ENCODE measurements at places on chromosomes 3 and 15.

DNA sequence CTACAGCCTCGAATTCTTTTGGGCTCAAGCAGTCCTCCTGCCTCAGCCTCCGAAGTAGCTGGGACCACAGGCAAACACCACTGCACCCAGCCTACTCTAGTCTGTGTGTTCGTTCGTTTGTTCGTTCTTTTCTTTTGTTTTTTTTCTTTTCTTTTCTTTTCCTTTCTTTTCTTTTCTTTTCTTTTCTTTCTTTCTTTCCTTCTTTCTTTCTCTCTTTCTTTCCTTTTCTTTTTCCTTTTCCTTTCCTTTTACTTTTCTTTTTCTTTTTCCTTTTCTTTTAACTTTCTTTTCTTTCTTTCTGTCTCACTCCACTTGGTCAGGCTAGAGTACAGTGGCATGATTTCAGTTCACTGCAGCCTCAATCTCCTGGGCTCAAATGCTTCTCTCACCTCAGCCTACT is 36.8 kb downstream of the LMLN start:
- no peak for DNase-seq

DNA sequence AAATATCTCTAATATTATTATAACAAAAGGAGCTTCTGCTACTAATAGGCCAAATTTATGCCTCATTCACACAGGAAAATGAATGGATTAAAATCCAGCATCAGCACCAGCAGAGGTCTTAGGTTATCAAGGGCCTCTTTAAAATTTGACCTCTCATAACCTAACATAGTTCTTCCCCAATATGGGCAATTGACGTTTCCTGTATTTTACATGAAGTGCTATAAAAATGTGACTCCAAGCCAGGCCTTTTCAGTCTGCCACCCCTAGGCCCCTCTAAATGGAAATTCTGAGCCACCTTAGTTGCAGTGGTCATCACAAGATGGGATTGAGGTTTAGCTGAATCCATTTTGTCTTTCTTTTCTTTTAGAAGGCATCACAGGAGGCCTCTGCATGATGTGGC is 70.1 kb downstream of the CASR start:
- DNase-seq, result no peak

DNA sequence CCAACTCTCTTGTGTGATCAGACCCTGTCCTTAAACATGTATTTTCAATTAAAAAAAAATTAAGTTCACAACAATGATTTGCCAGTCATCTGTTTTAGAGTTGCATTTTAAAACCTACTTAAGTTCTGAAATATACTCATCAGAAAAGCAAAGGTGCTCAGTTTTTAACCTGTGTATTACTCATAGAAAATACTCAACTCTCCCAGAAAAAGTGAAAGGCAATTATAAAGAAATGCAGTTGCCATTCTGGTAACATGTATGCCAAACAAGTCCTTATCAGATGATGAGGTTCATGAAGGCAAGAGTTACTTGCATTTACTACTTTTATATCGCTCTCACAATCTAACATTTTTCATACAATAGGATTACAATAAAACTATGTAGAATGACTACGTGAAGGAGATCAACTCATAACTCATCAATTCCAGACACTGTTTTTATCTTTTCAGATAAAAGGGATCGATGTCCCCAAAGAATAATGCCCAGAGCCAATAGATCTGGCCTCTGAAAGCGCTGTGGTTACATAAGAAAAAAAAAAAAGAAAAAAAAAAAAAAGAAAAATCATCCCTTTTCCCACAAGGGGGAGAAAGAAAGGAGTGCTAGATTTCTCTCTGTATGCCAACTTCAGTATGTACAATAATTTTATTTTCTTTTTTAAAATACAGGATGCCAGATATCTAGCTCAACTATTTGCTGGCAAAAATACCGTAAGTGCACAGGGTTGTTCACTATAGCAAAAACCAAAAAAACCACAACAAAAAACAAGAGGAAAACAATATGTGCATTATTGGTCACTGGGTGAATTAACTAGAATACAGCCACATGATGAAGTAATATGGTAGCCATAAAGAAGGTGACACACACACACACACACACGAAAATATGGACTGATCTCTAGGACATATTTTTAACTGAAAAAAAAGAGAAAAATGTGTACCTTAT is 137.4 kb downstream of the NR1I2 start:
- no peak for DNase-seq

DNA sequence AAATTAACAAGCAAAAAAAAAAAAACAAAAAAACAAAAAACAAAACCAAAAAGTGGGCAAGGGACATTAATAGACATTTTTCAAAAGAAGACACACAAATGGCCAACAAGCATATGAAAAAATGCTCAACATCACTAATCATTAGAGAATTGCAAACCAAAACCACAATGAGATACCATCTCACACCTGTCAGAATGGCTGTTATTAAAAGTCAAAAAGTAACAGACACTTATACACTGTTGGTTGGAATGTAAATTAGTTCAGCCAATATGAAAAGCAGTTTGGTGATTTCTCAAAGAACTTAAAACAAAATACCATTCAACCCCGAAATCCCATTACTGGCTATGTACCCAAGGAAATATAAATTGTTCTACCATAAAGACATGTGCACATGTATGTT is 222.4 kb upstream of the CD96 start:
- DNase-seq, result no peak

GRCh38 chr15:57152666-57153539 is 223.4 kb upstream of the CGNL1 start:
- no peak for DNase-seq

- DNase-seq, result no peak
Measured at GRCh38 chr3:49111347-49111746, 6.8 kb upstream of the QARS1 start.

- no peak for DNase-seq
Measured at GRCh38 chr3:184196536-184196935, 10.5 kb downstream of the ABCF3 start.

- DNase-seq, result no peak
Measured at GRCh38 chr15:70438776-70439175, 324.6 kb downstream of the UACA start.

DNA sequence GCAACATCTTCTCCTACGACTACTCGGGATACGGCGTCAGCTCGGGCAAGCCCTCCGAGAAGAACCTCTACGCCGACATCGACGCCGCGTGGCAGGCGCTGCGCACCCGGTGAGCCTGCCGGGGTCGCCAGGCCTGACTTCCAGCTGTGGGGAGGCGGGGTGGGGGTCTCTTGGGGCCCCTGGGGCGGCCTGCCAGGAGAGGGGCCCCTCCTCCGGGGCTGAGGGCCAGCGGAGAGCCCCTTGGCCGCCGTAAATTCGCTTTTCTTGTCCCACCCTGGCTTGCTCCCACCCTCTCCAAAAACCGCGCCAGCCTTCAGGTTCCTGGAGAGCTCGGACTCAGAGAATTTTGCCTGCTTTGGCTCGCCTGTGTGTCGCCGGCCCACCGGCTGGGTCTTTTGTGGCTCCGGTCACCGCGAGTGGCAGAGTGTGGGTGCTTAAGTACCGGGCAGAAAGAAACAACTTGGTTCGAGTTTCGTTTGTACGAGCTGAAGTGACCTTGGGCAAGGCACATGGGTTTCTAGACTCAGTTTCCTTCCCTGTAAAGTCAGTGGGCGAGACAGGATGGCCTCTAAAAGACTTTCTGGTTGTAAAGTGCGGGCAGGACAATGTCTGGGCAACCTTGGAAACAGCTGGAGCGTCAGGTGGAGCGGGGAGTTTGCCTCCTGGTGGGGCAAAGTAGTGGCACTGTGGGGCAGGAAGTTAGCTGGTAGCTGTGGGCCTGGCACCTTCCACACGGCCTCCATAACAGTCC is 976 bp downstream of the ABHD17C start:
- peak; percentile 74 for DNase-seq

- DNase-seq, result no peak
Measured at GRCh38 chr3:161108840-161109239, 3.7 kb upstream of the B3GALNT1 start.

- no peak for DNase-seq
Measured at GRCh38 chr3:170840291-170840859, 29.6 kb downstream of the RPL22L1 start.

DNA sequence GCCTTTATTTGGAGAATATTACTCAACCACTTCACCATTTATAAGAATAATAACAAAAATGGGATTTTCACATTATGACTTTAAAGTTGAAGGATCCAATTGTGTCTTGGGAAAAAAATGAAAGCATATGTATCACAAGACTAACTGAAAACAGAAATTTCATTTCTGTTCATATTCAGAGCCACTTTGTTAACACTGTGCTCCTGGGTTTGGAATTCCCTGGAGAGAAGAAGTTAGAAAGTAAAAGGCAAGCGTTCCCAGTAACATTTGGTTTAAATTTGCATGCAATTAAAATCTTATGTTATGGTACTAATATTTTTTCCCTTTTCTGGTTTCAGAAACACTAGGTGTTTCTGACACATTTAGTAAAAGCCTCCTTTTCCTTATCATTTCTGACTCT is 230.8 kb downstream of the RBMS3 start:
- DNase-seq, result no peak

DNA sequence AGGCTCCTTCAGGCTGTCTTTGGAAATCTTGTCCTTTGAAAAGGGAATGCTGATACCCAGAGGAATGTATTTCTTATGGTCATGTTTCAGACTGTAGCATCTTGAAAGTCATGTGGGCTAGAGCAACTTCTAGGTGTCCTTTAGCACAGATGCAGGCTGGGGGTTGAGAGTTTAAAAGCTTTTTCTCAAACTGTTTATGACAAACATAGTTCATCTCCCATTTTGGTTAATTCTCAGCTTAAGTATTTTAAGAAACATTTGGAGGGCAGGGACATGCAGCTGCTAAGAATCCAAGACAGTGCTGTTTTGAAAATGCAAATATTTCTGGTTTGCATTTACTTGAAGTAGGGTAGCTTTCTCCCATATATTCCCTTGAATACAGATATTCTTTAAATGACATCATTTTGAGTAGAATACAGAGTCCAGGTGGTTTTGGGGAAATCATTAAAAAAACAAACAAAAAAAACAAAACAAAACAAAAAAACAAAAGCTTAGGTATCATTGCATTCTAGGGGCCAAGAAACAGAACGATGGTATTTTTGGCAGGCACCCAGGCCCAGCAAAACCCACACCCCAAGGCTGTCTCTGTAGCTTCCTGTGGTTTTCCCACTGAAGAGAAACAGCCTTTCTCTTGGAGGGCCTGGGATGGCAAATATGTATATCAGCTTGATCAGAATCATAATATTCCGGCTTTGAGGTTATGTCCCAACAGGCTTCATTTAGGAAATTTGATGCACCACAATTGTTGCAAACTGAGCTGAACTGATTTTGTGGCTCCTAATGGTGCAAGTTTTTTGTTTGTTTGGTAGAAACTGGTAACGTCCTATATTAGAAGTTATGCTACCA is 120.0 kb downstream of the ATG7 start:
- DNase-seq, result peak; percentile 35

DNA sequence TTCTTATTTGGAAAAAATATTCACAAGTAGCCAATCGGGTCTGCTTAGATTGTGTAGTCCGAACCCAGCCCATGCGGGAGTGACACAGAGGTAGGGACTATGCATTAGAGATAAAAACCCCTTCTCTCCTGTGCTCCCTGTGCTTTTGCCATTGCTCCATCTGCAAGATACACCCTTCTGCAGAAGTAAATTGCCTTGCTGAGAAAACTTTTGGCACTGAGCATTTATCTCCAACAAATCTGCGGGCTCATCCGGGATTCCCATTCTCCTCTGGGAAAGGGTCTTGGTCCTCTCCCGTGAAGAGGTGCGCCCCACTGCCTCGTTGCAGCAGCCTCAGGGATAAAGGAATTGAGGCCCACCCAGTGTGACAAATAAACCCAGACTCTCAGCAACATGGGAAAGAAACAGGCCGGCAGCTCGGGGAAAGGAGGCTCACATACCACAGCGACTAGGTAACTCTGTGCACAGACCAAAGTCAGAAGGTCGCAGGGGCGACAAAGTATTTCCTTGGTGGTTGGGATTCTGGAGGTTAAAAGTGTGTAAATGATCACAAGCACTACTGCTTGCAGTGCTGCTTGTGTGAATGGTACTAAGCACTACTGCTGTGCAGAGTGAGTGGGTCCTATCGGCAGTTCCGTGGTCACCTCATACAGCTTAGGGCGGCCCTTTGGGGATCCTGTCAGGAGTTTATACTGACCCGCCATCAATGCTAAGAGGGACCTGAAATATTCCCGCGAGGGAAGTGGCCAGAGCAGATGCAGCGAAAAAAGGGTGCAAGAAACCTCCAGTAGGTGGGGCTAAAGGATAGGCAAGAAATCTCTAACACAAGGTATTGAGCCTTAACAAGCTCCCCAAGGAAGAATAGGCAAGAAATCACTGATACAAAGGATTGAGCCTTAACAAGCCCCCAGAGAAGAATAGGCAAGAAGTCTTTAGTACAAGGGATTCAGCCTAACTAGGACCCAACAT is 54.3 kb downstream of the GSK3B start:
- DNase-seq, result no peak

- no peak for DNase-seq
Measured at GRCh38 chr15:23734862-23735261, 47.8 kb upstream of the NDN start.

GRCh38 chr15:48472756-48473155 is 141.5 kb downstream of the DUT start:
- DNase-seq, result no peak

DNA sequence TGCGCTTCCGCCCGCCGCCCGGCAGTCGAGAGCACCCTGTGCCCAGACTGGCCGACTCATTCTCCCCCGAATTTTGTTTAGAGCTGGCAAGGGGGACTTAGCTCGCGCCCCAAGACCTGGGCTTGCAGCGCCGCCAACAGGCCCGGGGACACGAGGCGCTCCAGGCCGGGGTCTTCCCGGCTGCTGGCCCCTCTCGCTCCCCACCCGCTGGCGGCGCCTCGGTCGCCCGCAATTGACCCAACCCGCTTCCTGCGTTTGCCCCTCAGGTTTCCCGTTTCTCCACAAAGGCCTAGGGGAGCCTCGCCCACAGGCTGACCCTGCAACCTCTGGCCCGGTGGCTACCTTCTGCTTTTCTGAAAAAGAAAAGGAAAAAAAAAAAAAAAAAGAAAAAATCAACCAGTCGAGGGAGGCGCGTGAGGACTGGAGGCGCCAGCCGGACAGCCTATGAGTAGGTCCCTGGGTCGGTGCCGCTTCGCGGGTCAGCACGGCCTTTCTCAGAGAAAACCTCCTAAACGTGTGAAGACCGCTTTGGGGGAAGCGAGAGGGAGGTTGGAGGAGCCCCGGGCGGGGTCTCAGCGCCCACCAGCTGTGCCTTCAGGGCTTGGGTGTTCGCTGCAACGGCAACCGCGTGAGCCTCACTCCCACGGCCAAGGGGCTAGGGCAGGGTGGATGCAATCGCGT is 7.2 kb downstream of the FOXL2 start:
- DNase-seq, result no peak

- DNase-seq, result no peak
Measured at GRCh38 chr3:146044046-146044445, 116.9 kb downstream of the PLOD2 start.

All from right hindlimb (tissue), 1 donor.